Epithelial cell of alveolus of lung (primary cell): ENCODE measurements at places on chromosomes 3 and 15. TPM values are rescaled to one million over a fixed set of nuclear protein-coding genes. Genes with fewer than 3 reads are reported as not detected.

The STRIT1 gene
- total RNA-seq: not detected in 2 replicates

The PLSCR5 gene
- not detected in 2 replicates for total RNA-seq

The TGM4 gene
- total RNA-seq: not detected in 2 replicates

The SRGAP3 gene
- 2.2 and 2.5 TPM in 2 replicates for total RNA-seq

The SCAANT1 gene
- total RNA-seq: not detected in 2 replicates

The C3orf18 gene
- total RNA-seq: 7.4 and 11.9 TPM in 2 replicates

The NOX5 gene
- total RNA-seq: 0.39 TPM in 1 of 2 replicates, not detected in the other

The EFHB gene
- 1.4 TPM in 1 of 2 replicates, not detected in the other for total RNA-seq

The TMEM207 gene
- not detected in 2 replicates for total RNA-seq

The NDUFB5 gene
- 95.8 and 107 TPM in 2 replicates for total RNA-seq

The ALPK3 gene
- 0.80 and 3.1 TPM in 2 replicates for total RNA-seq

The TMEM108 gene
- total RNA-seq: 1.0 and 1.1 TPM in 2 replicates

The TRIM59 gene
- 24.8 and 32.1 TPM in 2 replicates for total RNA-seq
